ENCODE measurements at places on chromosomes 16 and 17. TPM values are rescaled to one million over a fixed set of nuclear protein-coding genes. Genes with fewer than 3 reads are reported as not detected.

DNA sequence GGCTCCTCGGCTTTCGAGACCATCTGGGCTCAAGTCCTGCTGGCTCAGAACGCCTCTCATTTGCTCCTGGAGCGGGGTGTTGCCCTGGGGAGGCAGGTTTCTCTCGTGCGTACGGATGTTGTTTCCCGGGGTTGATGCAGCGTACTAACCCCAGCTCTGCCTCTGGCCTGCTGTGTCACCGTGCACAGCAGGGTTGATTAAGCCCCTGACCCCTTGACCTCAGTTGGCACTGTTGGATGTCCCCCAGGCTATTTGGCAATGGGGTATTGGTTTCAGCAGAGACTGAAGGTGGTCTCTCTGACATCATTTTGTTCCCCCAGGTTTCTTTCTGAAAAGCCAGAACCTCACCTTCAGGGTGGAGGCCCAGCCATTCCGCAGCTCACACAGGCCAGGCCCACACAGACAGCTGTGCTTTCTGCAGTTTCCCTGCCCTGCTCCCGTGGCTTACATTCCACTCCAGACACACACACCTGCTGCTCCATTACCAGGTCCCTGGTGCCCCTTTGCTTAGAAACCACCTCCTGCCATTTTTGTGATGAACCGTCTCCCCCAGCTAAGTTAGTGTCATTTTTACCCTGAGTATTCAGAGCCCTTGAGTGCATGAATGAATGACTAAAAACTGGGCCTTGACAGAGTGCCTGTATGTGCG is 233.5 kb downstream of the CCDC182 start:
- H3K27me3 ChIP-seq, result no peaks in the 10 kb centered on the region
- H3K4me1 ChIP-seq, result peaks cover 15% of the 10 kb centered on the region
- H3K36me3 ChIP-seq, result no peaks in the 10 kb centered on the region
- H3K4me3 ChIP-seq, result no peak overlapping the region
- no peak overlapping the region for H3K27ac ChIP-seq
- no peak for DNase-seq

GRCh38 chr17:77756846-77757560 is 201.5 kb upstream of the TNRC6C start:
- H3K27ac ChIP-seq, result no peak overlapping the region
- H3K4me3 ChIP-seq, result no peak overlapping the region
- H3K36me3 ChIP-seq, result no peaks in the 10 kb centered on the region
- H3K27me3 ChIP-seq, result no peaks in the 10 kb centered on the region
- DNase-seq, result no peak

GRCh38 chr17:32123782-32124181 is 18.5 kb upstream of the RHOT1 start:
- H3K27me3 ChIP-seq, result no peaks in the 10 kb centered on the region
- no peak for DNase-seq
- H3K27ac ChIP-seq, result no peak overlapping the region
- no peak overlapping the region for H3K4me3 ChIP-seq
- no peaks in the 10 kb centered on the region for H3K36me3 ChIP-seq

DNA sequence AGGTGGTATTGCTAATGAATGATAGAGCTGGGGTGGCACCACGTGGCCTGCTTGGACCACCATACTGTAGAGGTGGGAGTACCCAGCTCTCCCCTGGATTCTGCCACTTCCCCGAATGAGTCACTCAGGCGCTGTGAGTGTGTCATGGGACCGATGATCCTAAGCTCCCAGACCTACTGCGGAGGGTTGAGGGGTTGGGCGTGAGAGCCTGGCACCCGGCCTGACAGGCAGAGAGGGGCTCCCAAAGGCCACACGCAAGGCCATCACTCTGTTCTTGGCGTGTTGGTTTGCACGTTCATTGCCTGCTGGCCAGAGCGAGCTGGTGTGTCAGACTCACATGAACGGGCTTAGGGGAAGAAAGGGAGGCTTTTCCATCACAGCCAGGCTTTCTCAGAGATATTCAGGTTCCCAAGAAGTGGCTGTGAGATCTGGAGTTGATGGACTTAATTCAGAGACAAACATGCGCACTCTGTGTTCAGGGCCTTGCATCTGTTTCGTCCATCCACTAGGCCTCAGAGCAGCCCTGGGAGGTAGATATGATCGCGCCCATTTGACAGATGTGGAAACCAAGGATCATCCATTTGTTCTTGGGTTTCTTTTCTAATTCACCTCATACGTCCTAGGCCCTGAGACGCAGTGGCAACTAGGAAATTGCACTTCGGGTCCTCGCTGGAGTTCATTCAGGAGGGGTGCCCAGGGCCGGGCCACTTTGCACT is 41.4 kb downstream of the CMIP start:
- no peak for DNase-seq
- no peaks in the 10 kb centered on the region for H3K36me3 ChIP-seq
- peaks cover 66% of the 10 kb centered on the region for H3K4me1 ChIP-seq
- H3K27me3 ChIP-seq, result no peaks in the 10 kb centered on the region

NUPR1 gene
- total RNA-seq, result 14.0 TPM

KIF18B gene
- 0.92 TPM for total RNA-seq

JPT2 gene
- total RNA-seq, result 51.9 TPM
